Fibroblast of the aortic adventitia (primary cell): ENCODE measurements at places on chromosomes 2 and 18. TPM values are rescaled to one million over a fixed set of nuclear protein-coding genes. Genes with fewer than 3 reads are reported as not detected.

DNA sequence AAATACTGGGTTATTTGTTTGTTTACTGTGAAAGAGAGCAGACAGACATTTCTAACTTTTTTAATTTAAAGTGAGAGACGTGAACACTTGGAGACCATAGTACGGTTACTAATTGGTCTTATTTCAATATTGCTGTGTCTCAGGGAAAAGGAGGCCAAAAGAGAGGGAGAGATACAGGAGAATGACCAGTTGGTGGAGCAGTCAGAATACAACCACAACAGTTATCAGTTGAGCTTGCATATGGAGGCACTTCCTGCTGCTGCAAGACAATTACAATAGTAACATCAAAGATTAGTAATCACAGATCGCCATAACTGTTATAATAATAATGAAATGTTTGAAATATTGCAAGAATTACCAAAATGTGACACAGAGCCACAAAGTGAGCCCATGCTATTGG lies 58.2 kb downstream of the TWSG1 start:
- DNase-seq, result peak; percentile 7

The FNDC4 gene
- 7.3 and 45.8 TPM in 2 replicates for total RNA-seq

- DNase-seq, result peak; percentile 27
Measured at GRCh38 chr2:202056611-202057010, 16.4 kb upstream of the KIAA2012 start.

DNA sequence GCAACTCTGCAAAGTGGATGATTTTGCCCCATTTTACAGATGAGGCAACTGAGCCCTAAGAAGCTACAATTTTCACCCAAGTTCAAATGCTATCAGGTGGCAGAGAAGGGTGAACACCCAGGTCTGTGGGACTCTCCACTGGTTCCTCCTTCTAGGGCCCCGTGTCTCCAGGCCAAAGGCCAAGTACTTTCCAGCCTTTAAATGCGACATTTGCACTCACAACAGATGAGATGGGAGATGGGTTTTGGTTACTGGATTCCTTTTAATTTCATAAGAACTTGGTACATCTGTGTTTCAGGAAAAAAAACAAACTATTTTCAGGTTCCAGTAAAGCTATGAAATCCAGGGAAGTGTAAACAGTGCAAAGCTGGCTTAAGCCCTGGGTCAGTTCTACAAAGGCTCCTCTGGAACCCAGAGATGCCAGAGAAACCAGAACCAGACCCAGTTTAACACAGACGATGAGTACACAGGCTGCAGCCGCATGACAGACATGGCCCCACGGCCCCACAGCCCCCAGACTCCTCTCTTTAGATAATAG lies 361.7 kb downstream of the ANAPC1 start:
- DNase-seq, result peak; percentile 70

- peak; percentile 35 for DNase-seq
Measured at GRCh38 chr2:126700677-126701076, 44.7 kb downstream of the GYPC start.

The NRP2 gene
- 11.2 and 12.6 TPM in 2 replicates for total RNA-seq

The ABCB11 gene
- total RNA-seq, result not detected in 2 replicates

The PAX3 gene
- not detected in 2 replicates for total RNA-seq

The CETN1 gene
- total RNA-seq, result not detected in 2 replicates

DNA sequence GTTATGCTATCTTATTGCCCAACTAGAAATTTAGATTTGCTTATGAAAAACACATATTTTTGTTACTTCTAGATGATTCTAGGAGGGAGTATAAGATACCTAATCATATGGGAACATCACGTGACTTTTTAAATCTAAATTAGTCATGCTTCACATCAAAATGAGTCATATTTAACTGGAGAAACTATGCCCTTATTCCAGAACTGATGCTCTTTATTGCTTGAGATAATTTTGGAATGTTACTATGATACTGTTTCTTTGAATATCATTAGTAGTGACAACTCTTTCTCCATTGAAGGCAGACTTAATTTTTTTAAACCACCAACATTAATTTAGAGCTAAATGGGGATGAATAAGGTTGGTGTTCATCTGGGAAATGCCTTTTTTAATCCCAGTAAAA lies 19.9 kb upstream of the ELAC1 start:
- DNase-seq, result peak; percentile 48

- DNase-seq, result no peak
Measured at GRCh38 chr2:48915227-48915626, 159.7 kb upstream of the LHCGR start.

The BCL2 gene
- 4.2 and 13.2 TPM in 2 replicates for total RNA-seq

DNA sequence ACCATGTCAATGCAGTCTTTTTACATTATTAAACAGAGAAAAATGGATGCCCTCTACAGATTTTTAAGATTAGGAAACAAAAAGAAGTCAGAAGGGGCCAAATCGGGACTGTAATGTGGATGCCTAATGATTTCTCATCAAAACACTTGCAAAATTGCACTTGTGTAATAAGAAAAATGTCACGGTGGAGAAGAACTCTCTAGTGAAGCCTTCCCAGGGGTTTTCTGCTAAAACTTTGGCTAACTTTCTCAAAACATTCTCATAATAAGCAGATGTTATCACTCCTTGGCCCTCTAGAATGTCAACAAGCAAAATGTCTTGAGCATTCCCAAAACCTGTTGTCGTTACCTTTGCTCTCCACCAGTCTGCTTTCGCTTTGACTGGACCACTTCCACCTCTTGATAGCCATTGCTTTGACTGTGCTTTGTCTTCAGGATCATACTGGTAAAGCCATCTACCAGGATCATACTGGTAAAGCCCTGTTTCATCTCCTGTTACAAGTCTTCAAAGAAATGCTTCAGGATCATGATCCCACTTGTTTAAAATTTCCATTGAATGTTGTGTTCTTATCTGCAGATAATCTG lies 226.8 kb downstream of the TNS1 start:
- DNase-seq, result no peak

- DNase-seq, result no peak
Measured at GRCh38 chr18:10822456-10822855, 296.6 kb downstream of the NAPG start.

The GALNT3 gene
- 0.49 and 3.1 TPM in 2 replicates for total RNA-seq

DNA sequence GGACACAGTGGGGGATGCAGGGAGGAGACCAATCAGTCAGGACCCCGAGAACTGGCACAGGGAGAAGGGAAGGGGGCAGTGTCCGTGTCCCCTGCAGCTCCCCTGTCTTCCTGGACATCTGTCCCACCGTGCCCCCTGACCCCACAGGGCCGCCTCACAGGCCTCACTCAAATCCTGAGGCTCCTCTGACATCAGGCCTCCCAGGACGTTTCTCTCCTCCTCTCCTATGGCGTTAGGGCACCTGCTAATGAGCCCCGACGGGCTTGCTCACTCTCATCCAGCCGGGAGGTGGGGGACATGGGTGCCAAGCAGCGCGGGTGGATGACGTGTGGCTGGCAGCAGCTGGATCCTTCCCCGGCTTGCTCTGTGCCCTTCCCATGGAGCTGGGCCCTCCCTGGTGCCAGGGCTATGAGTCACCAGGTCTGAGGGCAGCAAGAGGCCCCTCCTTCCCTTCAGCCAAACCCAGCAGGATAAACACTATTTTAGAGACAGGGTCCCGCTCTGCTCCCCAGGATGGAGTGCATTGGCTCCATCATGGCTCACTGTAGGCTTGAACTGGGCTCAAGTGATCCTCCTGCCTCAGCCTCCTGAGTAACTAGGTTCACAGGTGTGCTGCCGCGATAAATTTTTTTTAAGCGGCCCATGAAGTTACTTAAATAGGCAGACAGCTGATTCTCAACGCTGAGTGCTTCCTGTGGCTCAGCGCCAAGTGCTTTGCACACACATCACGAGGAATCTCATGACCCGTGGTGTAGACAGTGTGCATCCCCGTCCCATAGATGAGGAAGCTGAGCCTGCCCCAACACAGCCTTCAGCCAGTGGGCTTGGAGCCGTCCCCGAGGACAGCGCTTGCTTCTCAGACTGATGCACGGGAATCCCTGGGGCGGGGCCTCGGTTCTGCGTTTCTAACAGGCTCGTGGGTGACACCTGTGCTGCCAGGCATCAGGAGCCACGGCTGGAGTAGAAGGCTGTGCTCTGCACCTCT lies 64.5 kb upstream of the HDAC4 start:
- no peak for DNase-seq

The SLC16A14 gene
- 0.49 and 1.4 TPM in 2 replicates for total RNA-seq

The SATB2 gene
- total RNA-seq, result 2.3 and 12.7 TPM in 2 replicates

DNA sequence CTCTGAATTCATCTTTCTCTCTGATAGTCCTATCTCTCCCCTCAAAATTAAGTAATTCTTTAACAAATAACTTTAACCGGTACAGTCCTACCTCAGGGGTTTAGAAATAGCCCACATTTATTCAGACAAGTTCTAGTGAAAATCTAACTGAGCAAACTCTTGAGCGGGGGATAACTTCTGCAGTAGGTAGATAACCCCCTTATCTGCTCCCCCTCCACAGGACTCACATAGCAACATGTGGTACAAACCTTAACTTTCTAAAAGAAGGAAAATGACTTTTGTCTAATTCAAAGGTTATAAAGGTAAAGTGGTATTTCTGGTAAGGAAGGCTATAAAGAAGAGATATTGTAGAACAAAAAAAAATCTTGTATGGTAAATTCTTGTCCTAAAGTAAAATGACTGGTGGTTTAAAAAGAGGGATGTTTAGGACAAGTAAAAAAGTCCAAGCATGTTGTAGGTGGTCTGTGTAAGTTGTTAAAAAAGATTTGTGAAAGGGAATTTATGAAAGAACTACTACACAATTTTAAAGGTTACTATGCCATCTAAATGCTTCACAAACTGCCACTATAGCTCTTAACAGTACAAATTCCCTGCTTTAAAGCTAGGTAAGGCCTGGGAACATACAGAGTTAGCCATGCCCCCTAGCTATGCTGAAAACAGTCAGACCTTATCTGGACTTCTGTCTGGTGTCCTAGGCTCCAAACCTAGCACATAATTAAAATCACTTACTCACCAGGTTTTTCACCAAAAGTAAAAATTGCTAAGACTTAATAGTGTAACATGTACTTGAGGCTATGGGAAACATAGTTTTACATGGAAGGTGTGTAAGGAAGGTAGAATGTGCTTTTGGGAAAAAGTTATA lies 8.1 kb upstream of the RPIA start:
- no peak for DNase-seq

GRCh38 chr2:133266926-133267590 lies 301.2 kb downstream of the NCKAP5 start:
- no peak for DNase-seq

DNA sequence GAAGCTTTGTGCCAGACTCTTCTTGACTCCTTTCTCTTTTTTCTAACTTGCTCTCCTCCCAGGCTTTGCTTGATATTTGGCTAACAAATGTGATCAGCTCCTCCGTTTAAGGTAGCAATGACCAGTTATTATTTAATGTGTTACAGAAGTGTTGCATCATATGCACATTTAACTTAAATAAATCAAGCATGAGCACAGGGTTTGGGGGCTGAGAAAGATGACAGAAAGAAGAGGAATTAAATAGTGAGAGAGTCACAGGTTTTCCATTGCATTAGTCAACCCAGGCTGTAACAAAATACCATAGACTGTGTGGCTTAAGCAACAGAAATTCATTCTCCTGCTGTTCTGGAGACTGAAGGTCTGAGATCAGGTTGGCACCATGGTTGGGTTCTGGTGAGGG lies 343.8 kb downstream of the RPRM start:
- no peak for DNase-seq

The MAB21L4 gene
- not detected in 2 replicates for total RNA-seq

The FAM110C gene
- not detected in 2 replicates for total RNA-seq

GRCh38 chr2:126946318-126947102 lies 47.8 kb downstream of the TEX51 start:
- DNase-seq, result no peak

- DNase-seq, result no peak
Measured at GRCh38 chr2:99725820-99726219, 236.0 kb upstream of the REV1 start.

DNA sequence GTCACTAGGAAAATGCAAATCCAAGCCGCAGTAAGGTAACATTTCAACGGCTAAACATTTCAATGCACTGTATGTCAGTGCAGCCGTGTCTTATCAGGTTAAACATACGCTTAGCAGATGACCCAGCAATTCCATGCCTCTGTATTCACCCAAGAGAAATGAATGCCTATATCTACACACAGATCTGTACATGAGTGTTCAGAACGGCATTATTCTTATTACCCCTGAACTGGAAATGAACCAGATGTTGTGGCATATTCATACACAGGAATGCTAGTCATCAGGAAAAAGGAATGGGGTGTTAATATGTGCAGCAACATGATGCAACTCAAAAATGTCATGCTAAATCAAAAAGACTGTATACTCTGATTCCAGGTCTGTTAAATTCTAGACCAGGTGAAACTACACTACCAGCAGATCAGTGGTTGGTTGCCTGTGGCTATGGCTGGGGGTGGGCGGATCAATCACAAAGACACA lies 80.4 kb upstream of the RPL31 start:
- DNase-seq, result peak; percentile 67

DNA sequence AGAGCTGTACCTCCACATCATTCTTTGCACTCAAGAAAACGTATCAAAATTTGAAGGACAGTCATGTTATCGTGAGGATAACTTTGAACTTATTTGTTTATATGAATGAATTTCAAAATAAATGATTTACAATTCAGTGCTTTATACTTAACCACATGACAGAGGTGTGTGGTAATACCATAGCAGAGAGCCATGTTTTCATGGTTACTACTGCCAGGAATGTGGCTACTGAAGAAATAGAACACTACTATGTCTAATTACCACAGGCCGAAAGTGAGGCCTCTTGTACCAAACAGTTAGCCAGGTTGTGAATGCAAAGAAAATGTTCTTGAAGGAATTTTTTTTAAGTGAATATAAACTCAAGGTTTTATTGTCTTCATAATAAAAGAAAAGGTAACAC lies 49.2 kb downstream of the AAK1 start:
- DNase-seq, result peak; percentile 31

DNA sequence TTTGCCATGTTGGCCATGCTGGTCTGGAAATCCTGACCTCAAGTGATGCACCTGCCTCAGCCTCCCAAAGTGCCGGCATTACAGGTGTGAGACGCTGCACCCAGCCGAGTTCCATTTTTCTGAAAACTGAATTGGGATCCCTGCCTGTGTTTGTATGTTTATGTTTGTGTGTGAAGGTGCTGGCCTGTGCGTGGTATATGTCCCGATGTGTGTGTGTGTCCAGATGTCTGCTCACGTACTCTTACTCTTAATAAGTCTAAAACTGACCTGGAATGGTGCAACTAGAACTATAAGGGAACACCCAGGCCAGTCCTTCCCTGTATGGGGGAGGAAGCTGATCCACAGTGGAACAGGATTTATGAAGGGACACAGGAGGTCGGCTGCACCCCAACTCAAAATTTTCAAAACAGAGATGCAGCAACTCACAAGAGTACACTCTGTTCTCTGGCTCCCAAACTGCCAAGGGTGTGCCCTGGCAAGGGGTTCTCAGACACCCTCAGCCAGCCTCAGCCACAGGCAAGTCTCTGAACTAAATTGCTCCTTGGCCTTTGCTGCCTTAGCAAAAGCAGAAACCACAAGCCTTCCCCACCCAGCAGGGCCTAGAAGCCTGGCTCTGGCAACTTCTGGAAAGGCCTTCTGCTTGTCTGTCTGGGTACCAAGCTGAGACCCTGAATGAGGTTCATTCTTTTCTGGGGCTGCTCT lies 36.5 kb downstream of the RHOB start:
- DNase-seq, result no peak

The HS6ST1 gene
- total RNA-seq, result 7.7 and 10.6 TPM in 2 replicates

- DNase-seq, result no peak
Measured at GRCh38 chr2:49240608-49241007, 86.3 kb upstream of the FSHR start.
